ENCODE measurements at places on chromosomes 7 and 10. TPM values are rescaled to one million over a fixed set of nuclear protein-coding genes. Genes with fewer than 3 reads are reported as not detected.

RBAK gene
- 11.3 TPM for total RNA-seq

PPP2R2D gene
- 38.4 TPM for total RNA-seq

GLCCI1 gene
- total RNA-seq, result 4.6 TPM

SEMA3A gene
- 73.9 TPM for total RNA-seq

CDHR1 gene
- 0.35 TPM for total RNA-seq

OR2A12 gene
- total RNA-seq, result not detected

DENND2A gene
- 0.09 TPM for total RNA-seq

ANKRD7 gene
- total RNA-seq, result 0.64 TPM

PRLHR gene
- not detected for total RNA-seq

GRM3 gene
- total RNA-seq, result not detected

GRCh38 chr7:81684033-81684432 is 85.8 kb downstream of the HGF start:
- no peak for DNase-seq

GRCh38 chr10:73332379-73332778 is 26.3 kb downstream of the CFAP70 start:
- no peak for DNase-seq

GRCh38 chr10:62056219-62056618 is 154.7 kb downstream of the ARID5B start:
- DNase-seq, result no peak

DNA sequence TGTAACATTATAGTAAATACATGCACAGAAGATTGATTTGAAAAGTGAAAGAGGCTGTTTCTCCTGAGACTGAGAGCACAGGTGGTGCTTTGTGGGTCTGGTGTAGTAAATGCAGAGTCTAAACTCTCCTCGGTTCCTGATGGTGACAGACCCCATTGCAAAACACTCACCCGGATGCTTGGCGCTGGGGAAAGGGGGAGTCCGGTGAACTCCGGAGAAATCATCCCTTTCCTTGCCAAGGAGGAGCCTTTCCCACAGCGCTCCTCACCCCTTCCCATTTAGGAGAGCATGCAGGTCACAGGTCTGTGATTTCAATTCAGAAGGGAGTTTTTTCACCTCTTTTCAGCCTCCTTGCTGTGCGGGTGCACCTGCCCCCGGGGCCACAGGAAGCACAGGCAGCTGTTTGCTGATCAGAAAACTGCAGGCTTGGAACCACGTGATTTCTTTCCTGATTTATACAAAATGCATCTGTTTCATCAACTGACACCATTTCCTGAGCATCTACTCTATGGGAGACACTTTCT is 75.6 kb upstream of the LYZL2 start:
- DNase-seq, result no peak

- no peak for DNase-seq
Observed at GRCh38 chr10:12697764-12698163, 303.7 kb downstream of the CCDC3 start.

GRCh38 chr10:90992462-90992861 is 71.6 kb upstream of the ANKRD1 start:
- DNase-seq, result no peak

GRCh38 chr10:127034034-127034633 is 128.9 kb downstream of the DOCK1 start:
- DNase-seq, result no peak

GRCh38 chr10:103416436-103417147 is 20.2 kb downstream of the PDCD11 start:
- DNase-seq, result peak; percentile 64

- DNase-seq, result no peak
Observed at GRCh38 chr10:102814873-102815661, 22.1 kb downstream of the CYP17A1 start.

DNA sequence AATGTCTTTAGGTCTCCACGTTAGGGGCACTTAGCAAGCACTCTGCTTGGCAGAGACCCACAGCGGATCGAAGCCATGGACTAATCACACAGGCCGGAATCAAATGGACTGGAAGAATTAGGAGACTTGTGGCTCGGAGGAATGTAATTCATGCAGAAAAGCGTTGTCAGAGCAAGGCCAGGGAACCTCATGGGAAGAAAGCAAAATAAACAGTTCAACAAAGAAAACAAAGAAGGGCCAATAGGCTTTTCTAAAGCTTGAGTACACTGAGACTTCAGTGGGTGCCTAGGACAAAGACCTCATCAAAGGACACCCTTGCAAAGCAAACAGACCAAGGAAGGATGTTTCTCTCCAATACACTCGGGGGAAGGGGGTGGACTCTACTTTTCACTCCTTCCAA is 171.1 kb downstream of the GLI3 start:
- DNase-seq, result no peak

DNA sequence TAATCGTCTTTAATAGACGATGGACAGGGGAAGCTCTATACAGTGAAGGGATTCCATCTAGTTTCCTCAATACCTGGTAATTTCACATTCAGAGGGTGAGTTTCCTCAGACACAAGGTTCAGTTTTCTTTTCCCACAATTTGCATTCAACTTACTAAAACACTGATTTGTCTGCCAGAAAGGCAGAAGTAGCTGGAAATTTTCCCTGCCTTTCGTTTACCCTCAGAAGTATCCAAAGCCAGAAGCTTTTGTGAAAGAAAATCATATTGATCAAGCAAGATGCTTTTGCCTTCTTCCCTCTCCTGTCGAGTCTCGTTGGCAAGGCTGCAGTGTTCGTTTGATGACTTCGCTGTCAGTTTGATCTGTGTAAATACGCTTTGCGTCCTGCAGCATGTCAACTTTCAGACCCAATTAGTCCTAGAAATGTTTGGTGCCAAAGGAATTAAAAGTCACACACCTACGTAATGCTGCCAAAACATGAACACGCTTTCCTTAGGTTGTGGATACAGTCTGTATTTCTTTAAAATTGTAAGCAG is 631.9 kb upstream of the FOXK1 start:
- no peak for DNase-seq

DNA sequence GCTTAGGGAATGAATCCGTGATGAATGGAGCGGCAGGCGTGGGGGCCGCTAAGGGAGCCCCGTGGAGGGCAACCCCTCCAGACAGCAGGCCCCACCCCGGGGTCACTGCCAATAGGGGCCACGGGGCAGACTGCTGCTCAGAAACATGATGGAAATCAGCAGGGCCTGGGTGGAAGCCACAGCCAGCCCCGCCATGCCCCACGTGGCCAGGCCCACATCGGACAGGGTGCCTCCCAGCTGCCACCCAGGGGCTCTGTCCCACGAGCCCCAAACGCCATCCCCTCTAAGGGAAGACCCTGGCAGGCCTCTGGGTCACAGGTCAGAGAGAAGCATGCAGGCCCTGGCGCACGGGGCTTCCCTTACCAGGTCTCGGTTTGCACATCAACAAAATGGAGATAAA is 28.4 kb downstream of the TNRC18 start:
- DNase-seq, result no peak

DNA sequence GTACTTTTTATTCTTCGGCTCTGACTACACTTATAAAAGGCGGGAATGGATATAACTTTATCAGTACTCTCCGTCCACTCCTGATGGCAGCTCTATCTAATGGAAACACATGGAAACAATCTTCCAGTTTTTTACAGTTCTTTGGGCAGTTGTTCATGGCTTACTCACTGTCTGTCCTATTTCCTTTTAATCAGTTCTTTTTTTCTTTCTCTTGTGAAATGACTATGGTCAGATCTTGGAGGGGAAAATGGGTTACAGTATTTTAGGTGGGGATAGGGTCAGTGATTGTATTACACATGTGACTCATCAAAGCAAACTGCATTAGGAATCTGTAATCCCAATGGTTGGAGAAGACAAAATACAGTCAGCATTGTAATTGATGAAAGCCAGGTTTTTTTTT is 112.4 kb downstream of the BICC1 start:
- no peak for DNase-seq

DNA sequence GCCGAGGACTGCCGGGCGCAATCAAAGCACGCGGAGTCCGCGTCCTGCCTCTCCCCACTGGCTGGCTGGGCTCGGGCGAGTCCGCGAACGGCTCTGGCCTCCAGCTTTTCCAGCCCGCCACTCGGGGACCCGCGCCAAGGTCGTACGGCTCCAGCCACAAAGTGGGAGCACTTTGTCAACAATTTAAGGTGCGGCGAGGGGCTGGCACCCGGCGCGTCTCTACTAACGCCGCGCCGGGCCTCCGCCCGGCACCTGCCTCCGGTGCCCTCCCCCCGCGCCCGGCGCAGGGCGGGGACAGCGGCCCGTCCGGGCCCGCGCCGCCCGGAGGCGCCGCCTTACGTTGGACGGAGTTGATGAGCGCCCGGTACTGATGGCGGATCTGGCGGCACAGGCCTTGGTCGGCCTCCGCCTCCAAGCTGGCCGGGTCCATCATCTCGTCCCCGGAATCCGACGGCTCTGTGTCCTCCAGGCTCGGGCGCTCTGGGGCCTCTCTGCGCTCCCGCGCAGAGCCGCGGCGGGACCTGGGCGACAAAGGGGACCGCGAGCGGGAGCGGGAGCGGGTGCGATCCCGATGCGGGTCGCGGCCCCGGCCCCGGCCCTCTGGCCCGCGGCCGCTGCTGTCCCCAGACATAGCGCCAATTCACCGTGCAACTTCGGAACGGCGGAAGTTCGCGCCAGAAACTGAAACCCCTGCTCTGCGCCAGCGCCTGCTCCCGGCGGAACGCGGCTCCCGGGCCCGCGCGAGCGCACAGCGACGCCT is at the start of gene NSMCE4A:
TSS of gene NSMCE4A (minus strand) at position 683 of the 760 bp plus-strand sequence. CDS start at position 631, 52 bp downstream.
- peak; percentile 60 for DNase-seq

DNA sequence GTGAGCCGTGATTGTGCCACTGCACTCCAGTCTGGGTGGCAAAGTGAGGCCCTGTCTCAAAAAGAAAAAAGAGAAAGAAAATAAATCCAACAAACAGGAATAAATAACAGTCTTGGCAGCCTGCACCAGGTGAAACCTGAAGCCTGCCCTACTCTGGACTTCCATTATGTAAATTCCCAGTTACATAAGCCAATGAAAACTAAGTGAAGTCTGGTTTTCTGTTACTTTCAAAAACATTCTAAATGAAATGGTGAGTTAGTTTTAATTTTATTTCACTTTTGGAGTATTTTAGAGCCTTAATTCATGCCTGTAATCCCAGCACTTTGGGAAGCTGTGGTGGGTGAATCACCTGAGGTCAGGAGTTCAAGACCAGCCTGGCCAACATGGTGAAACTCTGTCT is 22.5 kb upstream of the HIBADH start:
- DNase-seq, result no peak

- peak; percentile 25 for DNase-seq
Observed at GRCh38 chr10:79444199-79445119, 965 bp downstream of the ZCCHC24 start.

GRCh38 chr7:77757589-77757988 is 40.6 kb downstream of the TMEM60 start:
- DNase-seq, result no peak

DNA sequence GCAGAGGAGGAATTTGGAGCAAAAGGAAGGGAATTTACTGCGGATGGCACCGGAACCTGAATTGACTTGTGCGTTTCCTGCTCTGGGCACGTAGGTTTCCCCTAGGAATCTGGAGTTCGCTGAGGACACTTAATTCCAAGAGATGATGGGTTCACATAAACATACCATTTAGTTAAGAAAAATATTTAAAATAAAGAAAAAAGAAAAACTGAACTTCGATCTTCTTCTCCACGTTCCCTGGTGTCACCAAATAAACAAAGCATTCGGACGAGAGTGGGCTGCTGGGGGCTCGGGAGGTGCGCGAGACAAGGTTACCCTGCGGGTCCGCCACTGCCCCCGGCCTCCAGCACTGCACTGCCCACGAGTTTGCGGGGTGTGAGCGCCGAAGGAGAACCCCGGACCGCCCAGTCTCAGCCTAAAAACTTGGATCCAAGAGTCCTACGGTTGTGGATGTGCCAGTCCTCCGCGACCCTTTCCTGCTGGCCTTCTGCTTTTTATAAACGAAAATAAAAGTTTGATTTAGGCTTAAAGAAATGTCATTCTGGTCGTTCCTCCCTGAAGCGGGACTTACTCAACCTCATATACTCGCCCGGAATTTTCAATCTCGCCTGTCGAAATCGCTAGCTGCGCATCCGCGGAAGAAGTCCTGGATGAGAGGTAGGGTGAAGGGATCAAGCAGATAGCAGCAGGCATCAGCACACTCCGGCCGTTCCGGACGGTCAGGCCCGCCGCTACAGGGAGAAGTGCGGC is 30.3 kb downstream of the SKIDA1 start:
- no peak for DNase-seq

DNA sequence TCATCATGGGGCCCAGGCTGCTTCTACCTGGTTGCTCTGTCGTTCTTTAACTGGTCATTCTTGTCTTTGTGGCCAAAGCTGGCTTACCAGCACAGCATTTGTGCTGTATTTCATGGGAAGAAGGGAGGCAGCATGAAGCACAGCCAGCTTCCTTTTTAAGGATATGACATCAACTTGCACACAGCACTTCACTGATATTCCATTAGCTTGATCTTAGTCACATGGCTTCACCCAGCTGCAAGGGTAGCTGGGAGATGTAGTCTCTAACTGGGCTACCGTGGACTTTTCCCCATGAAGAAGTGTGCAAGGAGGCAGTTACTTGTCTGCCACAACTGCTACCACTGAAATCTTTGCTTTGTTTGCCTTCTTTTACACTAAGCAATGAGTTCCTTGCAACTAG is 525.2 kb downstream of the LRMDA start:
- DNase-seq, result no peak

GRCh38 chr7:86091369-86091768 is 552.3 kb upstream of the GRM3 start:
- DNase-seq, result no peak

DNA sequence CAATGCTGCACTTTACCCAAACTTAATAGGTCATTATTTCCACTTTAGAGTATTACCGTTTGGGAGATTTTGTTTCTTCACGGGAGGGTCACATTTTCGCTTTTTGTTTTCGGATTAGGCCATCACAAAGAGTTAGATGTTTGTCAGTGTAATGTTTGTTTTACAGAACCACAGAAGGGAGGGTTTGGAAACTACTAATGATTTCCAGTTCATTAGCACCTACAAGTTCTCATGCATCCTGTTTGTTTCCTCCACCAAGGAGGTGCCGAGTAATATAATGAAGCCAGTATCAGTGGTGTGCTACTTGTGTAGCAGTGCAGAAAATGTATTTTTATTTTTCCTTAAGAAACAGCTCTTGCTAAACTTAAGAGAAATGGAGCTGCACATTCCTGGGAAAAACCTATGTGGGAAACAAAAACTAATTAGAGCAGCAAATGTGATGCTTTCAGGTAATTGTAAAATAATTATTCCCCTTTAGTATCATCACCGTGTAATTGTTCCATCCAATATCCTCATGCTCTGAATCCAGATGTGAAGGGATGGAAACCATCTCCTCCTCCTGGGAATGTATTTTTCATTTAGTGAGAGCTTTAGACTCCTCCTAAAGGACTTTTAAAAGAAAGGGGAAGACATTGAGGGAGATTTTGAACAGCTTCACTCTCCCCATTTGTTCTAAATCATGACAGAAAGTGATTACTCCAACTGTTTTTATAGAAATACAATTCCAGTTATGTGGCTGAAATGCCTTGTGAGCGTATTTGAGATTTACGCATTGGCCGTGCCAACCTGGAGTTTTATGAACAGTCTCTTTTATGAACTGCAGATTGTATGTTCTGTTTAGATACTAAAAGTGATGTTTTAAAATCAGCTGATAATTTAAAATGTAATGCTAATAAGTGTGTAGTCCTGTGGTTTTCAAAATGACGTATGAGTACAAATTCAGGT is 5.6 kb downstream of the CELF2 start:
- DNase-seq, result no peak

Measured in NCI-H460 (cell line).